CD4-positive, alpha-beta T cell treated with Interleukin-15 for 1 hour (primary cell): ENCODE measurements at places on chromosomes 6 and 20.

DNA sequence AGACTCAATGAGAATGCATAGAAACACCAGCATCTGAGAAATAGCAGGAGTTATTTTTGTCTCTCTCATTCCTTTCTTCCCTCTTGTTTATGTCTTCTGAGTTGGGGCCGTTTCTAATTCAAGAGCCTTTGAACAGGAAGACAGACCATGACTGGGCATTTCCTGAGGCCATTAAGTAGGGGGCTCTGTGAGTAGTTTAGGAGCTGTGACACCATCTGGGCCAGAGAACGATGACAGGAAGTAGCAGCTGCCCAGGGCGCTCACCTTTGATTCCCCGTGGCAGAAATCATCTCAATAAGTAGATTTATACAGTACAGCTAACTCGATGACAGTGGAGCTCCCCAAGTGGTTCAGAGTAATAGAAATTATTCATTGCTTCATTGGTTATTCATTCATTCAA is 298.4 kb upstream of the PLN start:
- DNase-seq = no peak

GRCh38 chr6:34374508-34374907 is 18.0 kb downstream of the NUDT3 start:
- DNase-seq = no peak

- DNase-seq = no peak
Measured at GRCh38 chr20:59173938-59174491, 10.4 kb downstream of the ZNF831 start.

DNA sequence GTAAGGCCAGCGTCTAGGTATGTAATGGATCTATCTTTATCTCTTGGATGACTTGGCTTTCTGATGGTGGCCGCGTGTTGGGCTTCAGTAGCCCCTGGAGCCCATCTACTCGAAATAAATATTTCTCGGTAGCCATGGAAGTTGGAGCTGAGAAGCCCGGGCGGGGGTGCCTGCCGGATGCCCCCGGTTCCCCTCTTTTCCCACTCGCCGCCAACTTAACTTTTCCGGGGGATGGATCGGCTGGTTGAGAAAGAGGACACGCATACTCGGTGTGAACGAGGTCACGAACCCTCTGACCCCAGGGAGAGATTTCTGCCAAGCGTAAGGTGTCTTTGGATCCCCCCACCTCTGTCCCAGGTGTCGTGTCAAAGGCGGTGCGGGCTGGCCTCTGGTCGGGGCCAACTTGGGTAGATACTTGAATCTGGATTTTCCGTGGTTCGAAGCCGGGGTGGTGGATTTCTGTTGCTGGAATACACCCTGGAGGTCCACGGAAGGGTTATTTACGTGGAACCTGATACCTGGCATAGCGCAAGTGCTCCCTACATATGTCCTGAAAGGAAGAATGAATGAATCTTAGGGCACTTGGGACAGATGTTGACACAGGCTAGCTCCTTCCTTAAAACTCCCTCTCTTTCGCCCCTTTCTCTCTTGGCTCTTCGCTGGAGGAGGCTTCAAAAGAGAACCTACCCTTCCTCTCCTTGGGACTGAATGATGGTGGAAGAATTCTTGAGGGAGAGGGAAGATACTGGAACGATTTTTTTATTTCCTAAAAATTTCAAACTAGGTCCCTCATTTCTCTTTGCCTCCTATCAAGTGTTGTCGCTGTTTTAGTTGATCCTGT is 996 bp downstream of the DOK5 start:
- no peak for DNase-seq

DNA sequence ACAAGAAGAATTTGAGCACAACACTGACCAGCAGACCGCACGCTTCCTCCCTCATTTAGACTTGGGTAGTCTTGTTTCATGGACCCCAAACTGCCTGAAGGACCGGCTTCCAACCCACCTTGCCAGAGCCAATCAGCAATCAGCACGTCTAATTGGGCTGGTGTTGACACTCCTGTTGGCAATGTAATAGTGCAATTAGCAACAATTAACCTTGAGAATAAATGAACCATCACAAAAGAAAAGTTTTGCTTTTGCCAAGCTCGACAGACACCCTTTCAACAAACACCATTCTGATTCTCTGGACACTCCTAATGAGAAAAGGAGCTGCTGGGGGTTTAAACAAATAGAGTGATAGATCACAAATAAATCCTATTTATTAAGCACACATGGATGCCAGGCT is 61.0 kb downstream of the EDN3 start:
- DNase-seq = no peak

DNA sequence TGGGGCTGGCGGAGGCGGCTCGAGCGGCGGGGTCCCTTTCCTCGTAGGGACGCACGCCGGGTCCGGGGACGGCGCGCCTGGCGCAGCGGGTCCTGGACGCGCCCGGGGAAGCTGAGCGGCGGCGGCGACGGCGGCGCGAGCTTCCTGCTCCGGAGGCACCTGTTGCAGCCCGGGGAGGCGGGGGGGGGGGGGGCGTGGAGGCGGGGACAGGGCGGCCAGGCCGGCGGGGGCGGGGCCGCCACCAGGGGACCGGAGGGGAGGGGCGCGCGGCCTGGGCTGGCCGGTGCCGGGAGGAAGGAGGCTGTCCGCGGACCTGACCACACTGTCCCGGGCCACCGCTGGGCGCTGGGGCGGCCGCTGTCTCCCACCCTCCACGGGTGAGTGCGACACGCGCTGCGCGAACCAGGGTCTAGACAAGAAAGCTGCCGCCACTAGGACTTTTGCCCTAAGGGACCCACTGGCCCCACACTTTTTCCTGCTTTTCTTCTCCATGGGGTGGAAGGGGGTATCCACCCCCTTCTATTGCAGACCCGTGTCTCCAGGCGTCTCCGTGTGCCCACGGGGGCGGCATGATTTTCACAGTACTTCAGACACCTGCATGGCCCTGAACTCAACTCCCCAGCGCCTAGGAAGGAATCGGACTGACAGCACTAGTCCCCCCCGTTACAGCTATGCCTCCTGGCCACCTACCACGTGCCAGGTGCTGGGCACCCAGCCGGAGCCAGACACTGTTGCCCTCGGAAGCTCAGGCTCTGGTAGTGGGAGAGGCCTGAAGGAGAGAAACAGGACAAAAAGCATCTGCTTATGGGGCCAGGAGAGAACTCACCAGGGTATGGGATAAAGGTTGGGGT is at the start of gene NFATC2:
Gene NFATC2 (minus strand): TSS at position 149 of the 851 bp plus-strand sequence. CDS start 220 bp downstream, outside the sequence.
- peak; percentile 51 for DNase-seq

GRCh38 chr6:158861686-158862381 is 42.7 kb upstream of the EZR start:
- no peak for DNase-seq

DNA sequence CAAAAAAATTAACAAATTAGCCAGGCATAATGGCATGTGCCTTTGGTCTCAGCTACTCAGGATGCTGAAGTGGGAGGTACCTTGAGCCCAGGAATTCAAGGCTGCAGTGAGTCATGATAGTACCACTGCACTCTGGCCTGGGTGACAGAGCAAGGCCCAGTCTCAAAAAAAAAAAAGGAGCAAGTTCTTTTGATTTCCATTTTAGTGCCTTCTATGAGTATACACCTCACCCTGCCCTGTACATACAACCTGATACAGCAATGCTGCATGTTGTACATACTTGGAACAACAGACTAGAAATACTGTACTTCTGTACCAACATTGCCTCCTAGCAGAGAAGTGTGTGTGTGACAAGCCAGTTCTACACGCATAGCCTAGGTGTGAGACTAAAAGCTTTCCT is 97.3 kb upstream of the CARMIL1 start:
- DNase-seq = no peak

DNA sequence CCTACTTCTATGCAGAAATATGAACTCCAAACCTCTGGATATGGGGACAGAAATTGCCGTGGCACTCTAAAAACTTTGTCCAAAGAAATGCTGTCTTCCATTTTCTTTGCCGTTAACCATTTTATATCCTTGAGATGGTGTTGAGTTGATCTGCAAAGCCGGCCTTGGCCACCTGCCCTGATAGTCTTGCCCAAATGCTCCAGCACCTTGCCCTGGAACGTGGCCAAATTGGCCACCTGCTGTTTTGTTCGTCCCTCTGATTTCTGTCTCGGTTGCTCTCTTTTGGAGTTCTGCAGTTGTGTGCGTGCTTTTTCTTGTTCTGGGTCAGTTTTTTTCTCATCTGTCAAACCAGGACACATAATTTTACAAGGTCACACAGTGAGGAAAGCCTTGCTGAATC is 239.7 kb upstream of the GMDS start:
- DNase-seq = no peak

DNA sequence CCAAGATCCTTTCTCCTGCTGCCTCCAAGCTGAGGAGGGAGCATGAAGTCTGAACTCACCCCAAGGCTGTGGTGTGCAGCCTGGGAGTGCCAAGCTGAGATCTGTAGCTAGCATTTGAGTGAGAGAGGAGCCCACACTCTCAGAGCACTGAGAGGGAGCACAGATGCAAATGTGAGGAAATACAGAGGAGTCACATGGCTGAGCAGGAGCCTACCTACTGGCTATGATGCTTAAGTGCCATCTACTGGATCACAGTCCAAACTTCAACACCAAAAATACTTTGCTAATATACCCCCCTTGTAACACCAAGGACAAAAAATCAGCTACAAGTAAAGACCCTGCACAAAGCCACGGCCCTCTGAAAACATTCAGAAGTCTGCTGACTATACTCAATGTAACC is 94.4 kb upstream of the IMPG1 start:
- DNase-seq = no peak

- DNase-seq = no peak
Measured at GRCh38 chr6:95091823-95092436, 485.4 kb upstream of the MANEA start.

- no peak for DNase-seq
Measured at GRCh38 chr6:604579-604978, 52.3 kb downstream of the HUS1B start.

DNA sequence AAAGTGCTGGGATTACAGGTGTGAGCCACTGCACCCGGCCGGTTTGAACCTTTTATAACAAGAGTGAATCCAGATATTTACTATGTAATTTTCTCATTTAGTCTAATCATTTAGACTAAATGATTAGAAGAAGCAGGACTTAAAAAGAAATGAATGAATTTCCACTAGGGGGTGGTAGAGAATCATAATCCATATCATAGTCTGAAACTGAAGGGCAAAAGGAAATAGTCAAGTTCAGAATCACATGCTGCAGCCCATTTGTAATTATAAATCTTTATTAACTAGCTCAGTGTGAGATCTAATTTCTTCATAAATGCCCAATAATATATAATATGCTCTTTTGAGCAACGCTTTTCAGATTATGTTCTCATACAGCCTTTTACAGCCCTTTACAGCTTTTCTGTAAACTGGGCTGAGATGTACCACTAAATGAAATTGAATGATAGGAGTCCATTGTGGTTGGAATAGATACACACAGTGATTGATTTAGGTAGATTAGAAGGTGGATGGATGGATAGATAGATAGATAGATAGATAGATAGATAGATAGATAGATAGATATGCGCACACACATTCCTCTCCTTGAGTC is 31.8 kb downstream of the PSMB9 start:
- no peak for DNase-seq

DNA sequence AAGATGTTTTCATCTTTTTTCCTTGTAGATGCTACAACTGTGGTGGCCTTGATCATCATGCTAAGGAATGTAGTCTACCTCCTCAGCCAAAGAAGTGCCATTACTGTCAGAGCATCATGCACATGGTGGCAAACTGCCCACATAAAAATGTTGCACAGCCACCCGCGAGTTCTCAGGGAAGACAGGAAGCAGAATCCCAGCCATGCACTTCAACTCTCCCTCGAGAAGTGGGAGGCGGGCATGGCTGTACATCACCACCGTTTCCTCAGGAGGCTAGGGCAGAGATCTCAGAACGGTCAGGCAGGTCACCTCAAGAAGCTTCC is 101.5 kb downstream of the POPDC3 start:
- DNase-seq = no peak

- no peak for DNase-seq
Measured at GRCh38 chr20:57813509-57814269, 103.9 kb upstream of the PMEPA1 start.

DNA sequence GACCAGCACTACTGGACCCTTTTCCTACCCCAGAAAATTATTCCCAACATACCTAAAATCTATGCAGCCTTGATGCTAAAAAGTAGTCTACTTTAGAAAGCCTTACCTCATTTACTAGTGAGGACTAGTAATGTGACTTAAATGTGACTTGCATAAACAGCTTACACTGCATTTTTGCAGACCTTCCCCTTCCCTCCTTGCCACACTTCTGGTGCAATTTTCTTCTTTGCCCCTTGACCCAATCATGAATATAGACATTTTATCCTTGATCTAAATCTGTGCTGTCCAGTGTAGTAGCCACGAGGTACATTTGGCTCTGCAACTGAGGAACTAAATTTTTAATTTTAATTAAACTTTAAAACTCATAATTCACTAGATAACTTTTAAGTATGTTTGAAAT is 7.0 kb upstream of the ZKSCAN8 start:
- DNase-seq = no peak
